Peyer's patch (tissue), 4 donors: ENCODE measurements at places on chromosomes 12 and 14. TPM values are rescaled to one million over a fixed set of nuclear protein-coding genes. Genes with fewer than 3 reads are reported as not detected.
A peak's percentile ranks its signal among the peaks of the same experiment; 100 is the strongest.

DNA sequence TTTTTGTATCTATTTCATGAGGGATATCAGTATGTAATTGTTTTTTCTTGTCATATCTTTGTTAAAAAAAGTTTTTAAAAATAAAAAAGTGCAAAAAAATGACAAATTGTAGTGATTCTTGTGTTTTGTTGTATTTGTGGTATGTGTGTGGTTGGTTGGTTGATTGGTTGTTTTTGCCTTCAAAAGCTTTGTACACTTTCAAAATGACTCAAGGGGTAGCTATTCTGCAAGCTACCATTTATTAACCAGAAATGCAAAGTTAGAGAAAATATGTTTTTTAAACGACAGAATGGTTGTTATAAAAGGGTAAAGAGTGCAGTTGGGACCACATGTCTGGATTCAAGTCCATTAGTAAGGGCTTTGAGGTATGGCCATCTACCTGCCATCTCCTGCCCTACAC lies 119.3 kb downstream of the SLC35F4 start:
- H3K27me3 ChIP-seq: no peaks in the 10 kb centered on the region
- H3K4me1 ChIP-seq: no peaks in the 10 kb centered on the region
- no peak for DNase-seq
- H3K4me3 ChIP-seq: no peak overlapping the region
- H3K36me3 ChIP-seq: no peaks in the 10 kb centered on the region

- H3K27me3 ChIP-seq: no peaks in the 10 kb centered on the region
- H3K4me3 ChIP-seq: no peak overlapping the region
- no peak overlapping the region for H3K27ac ChIP-seq
- H3K36me3 ChIP-seq: no peaks in the 10 kb centered on the region
- no peaks in the 10 kb centered on the region for H3K4me1 ChIP-seq
Measured at GRCh38 chr12:71947645-71948105, 9.0 kb downstream of the TPH2 start.

DNA sequence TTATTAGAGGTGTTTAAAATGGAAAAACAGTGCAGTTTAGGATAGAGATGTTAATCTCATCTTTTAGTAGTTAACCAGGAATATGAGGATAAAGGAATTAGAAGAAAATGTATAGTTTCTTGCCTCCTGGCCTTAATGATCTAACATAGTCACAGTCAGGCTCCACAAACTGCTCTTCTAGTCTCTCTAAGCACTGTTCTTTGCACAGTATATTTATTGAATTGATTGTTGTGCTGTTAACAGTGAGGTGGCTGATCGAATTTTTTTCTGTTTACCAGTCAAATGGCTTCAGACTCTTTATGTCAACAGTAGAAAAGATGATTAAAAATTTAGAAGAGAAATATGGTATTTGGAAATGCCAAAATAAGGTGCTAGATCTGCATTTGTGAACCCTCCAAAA lies 37.8 kb downstream of the ATF7IP start:
- peak overlapping the region; percentile 27 for H3K27ac ChIP-seq
- H3K36me3 ChIP-seq: no peaks in the 10 kb centered on the region
- DNase-seq: no peak

GRCh38 chr12:49489720-49490119 lies 49.1 kb upstream of the KCNH3 start:
- no peak overlapping the region for H3K4me3 ChIP-seq
- H3K27ac ChIP-seq: no peak overlapping the region
- no peak for DNase-seq
- H3K36me3 ChIP-seq: peaks cover 16% of the 10 kb centered on the region
- no peaks in the 10 kb centered on the region for H3K27me3 ChIP-seq

Gene IL26
- total RNA-seq: not detected

GRCh38 chr14:41662780-41663472 lies 56.2 kb downstream of the LRFN5 start:
- no peak for DNase-seq
- H3K27ac ChIP-seq: no peak overlapping the region
- H3K27me3 ChIP-seq: no peaks in the 10 kb centered on the region
- H3K36me3 ChIP-seq: no peaks in the 10 kb centered on the region

- H3K27ac ChIP-seq: no peak overlapping the region
- no peaks in the 10 kb centered on the region for H3K4me1 ChIP-seq
- no peaks in the 10 kb centered on the region for H3K36me3 ChIP-seq
- H3K4me3 ChIP-seq: no peak overlapping the region
- H3K27me3 ChIP-seq: no peaks in the 10 kb centered on the region
Measured at GRCh38 chr14:49173765-49174373, 412.3 kb downstream of the RPS29 start.

Gene CLEC4C
- total RNA-seq: not detected

GRCh38 chr12:56151672-56152131 lies 685 bp upstream of the MYL6B start:
- no peaks in the 10 kb centered on the region for H3K27me3 ChIP-seq
- H3K27ac ChIP-seq: peak overlapping the region; percentile 84
- peak; percentile 80 for DNase-seq
- peak overlapping the region; percentile 45 for H3K4me3 ChIP-seq
- peaks cover 7% of the 10 kb centered on the region for H3K4me1 ChIP-seq

DNA sequence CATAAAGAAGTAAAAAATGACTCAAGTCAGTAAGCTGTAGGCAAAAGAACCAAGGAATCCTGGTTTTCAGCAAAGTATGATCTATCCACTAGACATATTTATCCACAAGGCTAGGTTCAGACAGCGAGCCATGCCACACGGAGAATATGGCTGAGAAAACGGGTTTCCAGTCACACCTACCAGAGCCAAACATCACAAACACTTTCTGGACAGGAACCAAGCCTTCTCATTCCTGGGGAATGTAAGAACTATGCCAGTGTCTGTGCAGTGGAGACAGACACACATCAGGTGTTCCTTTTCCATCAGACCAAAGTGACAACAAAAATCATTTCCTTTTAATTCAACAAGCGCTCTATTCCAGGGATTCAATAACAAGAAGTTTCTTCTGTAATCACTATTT lies 41.1 kb downstream of the AREL1 start:
- H3K27me3 ChIP-seq: no peaks in the 10 kb centered on the region
- no peak for DNase-seq
- H3K4me1 ChIP-seq: no peaks in the 10 kb centered on the region
- no peak overlapping the region for H3K4me3 ChIP-seq
- H3K27ac ChIP-seq: no peak overlapping the region
- H3K36me3 ChIP-seq: peaks cover 99% of the 10 kb centered on the region

DNA sequence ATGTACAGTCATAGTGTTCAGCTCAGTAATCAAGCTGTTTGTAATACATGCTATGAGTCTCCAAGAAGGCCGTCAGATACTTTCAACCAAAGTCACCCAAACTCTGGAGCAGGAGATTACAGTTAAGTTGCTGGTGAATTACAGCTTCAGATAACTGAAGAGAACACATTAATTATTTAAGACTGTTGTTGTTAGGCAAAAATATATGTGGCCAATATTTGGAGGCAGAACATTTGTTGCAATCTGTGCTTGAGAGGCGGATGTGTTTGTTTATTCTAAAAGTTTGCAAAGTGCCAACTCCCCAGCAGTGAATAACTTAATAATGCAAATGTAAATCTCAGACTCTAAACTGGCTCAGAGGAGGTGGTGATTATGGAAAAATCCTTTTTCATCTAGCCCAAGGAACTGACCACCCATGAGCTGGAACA lies 300.7 kb upstream of the TBX3 start:
- H3K4me1 ChIP-seq: no peaks in the 10 kb centered on the region
- no peaks in the 10 kb centered on the region for H3K27me3 ChIP-seq
- H3K27ac ChIP-seq: no peak overlapping the region
- H3K4me3 ChIP-seq: no peak overlapping the region
- no peaks in the 10 kb centered on the region for H3K36me3 ChIP-seq

Gene CLEC6A
- total RNA-seq: not detected

DNA sequence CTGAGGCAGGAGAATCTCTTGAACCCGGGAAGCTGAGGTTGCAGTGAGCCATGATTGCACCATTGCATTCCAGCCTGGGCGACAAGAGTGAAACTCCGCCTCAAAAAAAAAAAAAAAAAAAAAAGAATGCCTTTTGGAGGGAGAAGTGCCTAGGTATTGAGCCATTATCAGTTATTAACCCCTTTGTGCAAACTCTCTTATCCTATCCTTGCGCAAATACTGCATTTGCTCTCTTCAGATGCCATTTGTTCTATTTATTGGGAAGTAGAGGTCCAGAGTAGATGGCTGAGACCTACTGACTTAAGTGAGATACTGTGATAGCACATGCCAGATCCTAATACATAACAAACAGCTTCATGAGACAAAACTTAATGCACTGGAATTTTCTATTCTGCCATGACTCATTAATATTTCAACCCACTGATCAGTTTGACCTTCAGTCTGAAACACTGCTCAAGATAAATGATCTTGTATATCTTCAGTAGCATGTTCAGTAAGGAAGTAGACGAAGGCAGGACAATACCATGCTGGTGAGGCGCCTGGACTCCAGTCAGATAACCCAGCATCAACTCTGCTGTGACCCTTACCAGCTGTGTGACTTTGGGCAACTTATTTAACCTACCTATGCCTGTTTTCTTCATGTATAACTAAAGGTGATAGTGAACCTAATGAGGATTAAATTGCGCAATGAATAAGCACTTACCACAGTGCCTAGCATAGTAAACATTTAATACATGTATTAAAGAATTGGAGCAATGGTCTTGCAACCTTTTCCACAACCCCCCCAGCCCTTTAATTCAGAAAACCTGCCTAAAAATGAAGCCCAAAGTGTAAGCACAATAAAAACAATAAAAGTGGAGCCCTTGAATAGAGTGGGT lies 5.7 kb upstream of the DNAAF2 start:
- peaks cover 7% of the 10 kb centered on the region for H3K4me1 ChIP-seq
- H3K27me3 ChIP-seq: no peaks in the 10 kb centered on the region
- no peak overlapping the region for H3K4me3 ChIP-seq
- peak overlapping the region; percentile 56 for H3K27ac ChIP-seq

Gene OLR1
- total RNA-seq: not detected

DNA sequence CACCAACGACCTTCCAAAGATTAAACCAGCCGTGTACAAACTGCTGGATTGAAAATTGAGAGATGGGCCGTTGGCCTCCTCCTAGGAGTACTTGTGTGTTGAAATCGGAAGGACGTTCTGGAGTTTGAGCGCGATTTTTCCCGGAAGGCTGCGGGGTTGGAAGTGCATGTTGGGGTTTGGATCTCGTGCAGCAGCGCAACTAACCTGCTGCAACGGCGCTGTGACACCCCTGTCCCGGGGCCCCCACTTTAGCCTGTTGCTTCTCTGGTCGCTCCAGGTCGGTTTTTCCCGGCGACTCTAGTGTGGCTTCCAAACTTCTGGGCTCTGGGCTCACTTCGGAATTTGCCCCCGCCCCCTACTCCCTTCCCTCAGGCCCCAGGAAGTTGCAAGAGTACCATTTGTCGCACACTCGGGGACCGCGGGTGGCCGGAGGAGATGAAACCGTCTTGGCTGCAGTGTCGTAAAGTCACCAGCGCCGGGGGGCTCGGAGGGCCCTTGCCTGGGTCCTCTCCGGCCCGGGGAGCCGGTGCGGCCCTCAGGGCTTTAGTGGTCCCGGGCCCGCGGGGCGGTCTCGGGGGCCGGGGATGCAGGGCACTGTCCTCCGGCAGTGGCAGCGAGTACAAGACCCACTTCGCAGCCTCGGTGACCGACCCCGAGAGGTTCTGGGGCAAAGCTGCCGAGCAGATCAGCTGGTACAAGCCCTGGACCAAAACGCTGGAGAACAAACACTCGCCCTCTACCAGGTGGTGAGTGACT lies at the start of gene ACSS3:
Gene ACSS3, plus strand, starts transcription at position 394 of the 756 bp plus-strand sequence. Its CDS starts 42 bp downstream, at position 436.
- no peak for DNase-seq
- no peaks in the 10 kb centered on the region for H3K4me1 ChIP-seq
- peak within 1 kb of the TSS; percentile 60 for H3K4me3 ChIP-seq
- H3K36me3 ChIP-seq: no peaks in the 10 kb centered on the region
- H3K27ac ChIP-seq: peak within 1 kb of the TSS; percentile 69

- no peaks in the 10 kb centered on the region for H3K4me1 ChIP-seq
- no peak for DNase-seq
Measured at GRCh38 chr12:45895961-45896360, 94.4 kb downstream of the SCAF11 start.

Gene SLC4A8
- total RNA-seq: 4.2 TPM

Gene PRKD1
- 5.0 TPM for total RNA-seq

- H3K4me3 ChIP-seq: no peak overlapping the region
- H3K27me3 ChIP-seq: no peaks in the 10 kb centered on the region
- H3K27ac ChIP-seq: no peak overlapping the region
- H3K4me1 ChIP-seq: no peaks in the 10 kb centered on the region
- H3K36me3 ChIP-seq: no peaks in the 10 kb centered on the region
- DNase-seq: no peak
Measured at GRCh38 chr12:132227118-132227517, 82.9 kb downstream of the NOC4L start.

Gene NGB
- total RNA-seq: not detected

DNA sequence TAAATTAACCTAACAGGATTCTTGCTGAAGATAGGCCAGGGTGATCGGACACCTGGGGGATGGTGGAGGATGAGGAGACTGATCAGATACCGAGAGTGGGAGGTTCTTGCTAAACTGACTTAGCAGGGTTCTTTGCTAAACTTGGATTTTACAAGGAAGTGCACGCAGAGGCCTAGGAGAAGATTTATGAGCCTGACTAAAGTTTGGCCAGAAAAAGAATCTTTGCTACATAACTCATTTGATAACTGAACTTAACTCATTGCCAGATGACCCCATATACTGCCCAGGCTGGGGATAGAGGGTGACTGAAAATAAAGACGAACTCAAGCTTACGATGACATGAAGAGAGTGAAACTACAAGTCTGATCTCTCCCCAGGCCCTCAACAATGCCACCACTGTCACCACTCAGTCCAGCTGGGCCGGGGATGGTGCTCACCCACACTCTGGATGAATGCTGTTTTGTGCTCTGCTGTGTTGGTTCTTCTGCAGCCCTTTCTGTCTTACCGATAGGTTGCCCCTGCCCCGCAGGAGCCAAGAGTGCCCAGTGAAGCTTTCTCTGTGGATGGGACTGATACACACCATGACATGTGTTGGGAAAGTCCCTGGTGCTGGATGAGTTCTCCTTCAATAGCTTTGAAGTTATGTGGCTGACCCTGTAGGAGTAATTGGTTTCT lies 29.0 kb downstream of the PPFIBP1 start:
- no peak overlapping the region for H3K4me3 ChIP-seq
- DNase-seq: no peak
- H3K27me3 ChIP-seq: no peaks in the 10 kb centered on the region
- peaks cover 8% of the 10 kb centered on the region for H3K4me1 ChIP-seq
- H3K36me3 ChIP-seq: no peaks in the 10 kb centered on the region
- H3K27ac ChIP-seq: no peak overlapping the region

DNA sequence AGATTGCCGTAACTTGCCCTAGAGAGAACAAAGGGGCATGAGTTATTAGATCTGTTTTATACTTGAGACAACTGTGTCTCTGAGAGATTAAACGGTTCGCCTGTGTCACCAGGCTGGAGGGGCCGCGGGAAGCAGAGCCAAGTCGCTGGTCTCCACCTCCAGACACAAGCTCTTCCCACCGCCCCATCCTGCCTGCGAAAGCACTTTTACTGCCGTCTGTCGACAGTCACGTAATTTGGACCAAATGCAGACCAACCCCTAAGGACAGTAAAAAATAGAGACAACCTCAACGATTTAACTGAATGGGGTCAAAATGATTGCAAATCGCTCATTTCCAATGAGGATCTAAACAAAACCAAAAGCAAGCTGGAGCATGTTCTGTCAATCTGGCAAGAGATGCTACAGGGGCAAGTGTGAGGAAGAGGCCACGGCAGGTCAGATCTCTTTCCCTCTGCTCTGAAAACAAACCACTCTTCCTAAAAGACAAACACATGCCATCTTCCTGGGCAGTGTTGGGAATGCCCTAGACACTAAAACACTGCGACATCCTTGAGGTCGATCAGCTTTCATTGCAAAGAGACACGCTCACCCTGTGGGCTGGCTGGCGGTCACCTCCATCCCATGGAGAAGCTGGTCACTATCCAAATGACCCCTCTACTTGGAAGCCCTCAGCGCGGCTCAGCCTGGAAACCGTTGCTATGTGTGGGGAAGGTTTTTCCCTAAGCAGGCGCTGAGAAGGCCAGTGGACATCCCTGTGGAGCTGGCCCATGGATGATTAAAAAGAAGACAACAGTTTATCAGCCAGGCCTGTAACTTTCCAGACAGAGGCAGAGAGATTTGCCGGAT lies 17.1 kb downstream of the GSC start:
- no peaks in the 10 kb centered on the region for H3K36me3 ChIP-seq
- no peak overlapping the region for H3K27ac ChIP-seq
- H3K27me3 ChIP-seq: no peaks in the 10 kb centered on the region
- no peak overlapping the region for H3K4me3 ChIP-seq
